AML-193 (cell line): ENCODE measurements at places on chromosomes 2 and 18.
A peak's percentile ranks its signal among the peaks of the same experiment; 100 is the strongest.

DNA sequence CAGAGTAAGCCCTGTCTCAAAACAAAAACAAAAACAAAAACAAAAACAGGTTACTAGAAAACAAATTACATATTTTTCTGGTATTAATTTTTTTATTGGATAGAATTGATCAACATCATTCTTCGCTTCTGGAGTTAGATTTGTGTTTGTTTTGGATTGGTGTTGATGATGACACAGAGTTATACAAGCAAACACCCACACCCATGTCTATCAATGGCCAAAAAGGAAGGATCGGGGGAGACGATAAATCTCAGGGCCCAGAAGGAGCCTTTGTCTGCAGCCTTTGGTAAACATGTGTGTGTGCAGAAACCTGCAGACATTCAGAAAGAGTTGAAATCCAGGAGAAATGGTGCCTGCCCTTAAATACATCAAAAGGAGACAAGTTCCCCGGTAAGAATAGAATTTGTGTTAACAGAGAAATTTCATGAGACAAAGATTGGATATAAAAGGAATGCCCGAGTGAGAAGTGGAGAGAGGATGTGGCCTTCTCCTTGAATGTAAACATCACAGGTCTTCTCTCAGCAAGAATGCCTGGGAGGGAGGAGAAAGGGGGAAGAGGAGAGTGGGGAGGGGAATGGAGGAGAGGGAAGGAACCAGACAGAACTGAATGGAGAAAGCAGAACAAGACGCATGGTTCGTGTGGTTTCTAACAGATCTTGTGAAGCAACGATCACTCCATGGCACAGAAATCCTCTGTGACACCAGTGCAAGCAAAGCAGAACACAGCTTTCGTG, 40.4 kb upstream of the TMEM178A start:
- DNase-seq: peak; percentile 82

GRCh38 chr2:126661702-126662500, 5.9 kb downstream of the GYPC start:
- no peak for DNase-seq

DNA sequence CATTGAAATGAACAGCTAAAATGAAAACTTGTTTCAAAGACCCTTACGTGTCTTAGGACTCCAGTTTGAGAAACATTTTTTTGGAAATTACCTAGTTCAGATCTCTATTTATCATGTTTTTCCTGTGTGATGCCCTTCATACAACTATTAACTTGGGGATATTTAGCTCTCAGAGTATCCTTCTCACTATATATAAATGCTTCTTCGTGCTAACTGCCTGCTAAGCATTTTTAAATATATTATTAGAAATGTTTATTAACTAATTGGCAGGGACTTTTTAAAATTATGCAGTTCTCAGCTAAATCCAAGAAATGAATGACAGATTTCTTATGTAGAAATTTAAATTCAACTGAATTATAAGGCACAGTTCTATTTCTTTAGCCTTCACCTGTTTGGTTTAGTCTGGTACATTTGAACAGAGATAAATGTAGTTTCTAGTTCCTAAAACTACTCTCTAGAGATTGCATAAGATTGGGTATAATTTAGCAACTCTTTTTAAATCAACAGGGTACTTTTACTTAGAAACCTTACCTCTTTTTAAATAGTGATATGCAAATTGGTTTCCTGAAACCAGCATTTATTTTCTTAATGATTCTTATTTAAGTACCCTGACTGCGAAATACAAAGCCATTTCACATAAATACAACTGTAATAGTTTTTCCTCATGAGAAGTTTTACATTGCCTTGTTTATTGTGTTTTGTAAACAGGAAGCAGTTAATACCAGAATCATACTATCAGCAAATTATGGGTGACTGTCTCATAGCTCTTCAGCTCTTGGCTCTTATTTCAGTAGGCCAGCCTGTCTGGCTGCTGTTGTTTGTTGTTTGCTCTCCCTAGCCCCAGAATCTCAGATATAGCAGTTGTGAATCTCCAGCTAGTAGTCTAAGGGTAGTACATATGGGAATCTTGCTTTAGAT, 140.7 kb downstream of the PTRHD1 start:
- DNase-seq: peak; percentile 57

DNA sequence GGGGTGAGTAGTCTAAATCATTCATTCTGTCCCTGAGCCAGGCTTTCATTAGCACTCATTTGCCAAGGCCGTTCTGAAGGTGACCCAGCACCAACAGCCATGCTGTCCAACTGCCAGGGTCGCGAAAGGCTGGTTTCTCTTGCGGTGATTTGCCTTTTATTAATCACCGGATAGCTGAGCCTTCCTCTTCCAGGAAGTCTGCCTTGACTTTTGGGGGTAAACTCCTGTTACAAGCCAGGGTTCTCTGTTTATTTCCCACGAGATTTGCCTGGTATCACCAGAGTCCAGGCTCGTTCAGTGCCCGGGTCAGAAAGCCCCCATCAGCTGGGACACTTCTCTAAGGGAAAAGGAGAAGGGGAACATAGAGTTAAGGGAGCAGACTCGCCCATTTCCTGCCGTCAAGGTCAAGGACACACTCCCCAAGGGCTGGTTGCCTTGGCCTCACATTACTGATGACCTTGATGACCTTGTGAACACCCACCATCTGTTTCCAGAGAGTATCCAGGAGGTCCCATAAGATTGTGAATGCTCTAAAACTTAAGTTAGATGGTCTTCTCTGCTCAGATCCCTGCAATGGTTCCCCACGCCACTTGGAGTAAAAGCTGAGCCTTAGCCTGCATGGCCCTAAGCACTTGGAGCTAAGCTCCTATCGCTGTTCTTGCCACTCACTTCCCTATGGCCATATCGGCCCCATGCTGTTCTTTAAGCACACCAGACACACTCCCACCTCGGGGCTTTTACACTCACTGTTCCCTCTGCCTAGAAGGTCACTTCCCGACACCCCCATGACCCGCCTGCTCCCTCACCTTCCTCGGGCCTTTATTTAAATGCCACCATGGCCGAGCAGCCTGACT, 118.0 kb upstream of the STPG4 start:
- no peak for DNase-seq

DNA sequence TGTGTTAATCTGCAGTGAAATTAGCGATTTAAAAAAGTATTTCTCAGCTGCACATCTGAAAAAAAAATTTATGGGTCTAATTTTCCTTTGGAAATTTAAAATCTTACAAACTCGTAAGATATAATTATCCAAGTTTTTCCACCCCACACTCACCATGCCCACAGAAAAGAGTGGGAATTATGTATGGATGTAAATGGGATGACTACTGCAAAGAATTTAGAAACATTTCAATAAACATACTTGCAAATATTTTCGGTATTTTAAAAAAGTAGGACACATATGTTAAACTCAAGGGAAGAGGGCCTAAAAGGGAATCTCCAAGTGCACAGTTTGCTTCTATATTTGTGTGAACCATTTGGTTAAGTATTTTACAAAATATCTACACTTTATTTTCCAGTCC, 1039.9 kb upstream of the POU3F3 start:
- DNase-seq: no peak

DNA sequence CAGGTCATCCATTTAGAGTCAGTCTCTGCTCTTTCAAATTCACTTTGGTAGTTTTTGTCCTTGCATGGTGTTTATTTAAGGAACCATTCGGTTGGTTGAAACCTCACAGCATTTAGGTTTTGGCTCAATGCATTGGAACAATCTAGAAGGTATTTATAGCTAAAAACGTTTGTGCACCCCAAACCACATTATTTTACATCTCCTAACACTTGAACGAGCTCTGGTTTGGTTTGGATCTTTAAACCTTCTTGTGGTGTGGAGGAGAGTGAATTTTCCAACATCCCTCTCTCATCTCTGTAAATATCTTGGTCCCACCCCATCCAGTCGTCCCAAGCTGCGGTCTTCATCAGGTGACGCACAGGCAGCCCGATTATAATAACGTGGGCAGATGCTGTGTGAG, 287.9 kb downstream of the LPIN1 start:
- DNase-seq: no peak

GRCh38 chr18:53380063-53380639, 844.3 kb downstream of the MBD2 start:
- DNase-seq: peak; percentile 33

- no peak for DNase-seq
Observed at GRCh38 chr18:67514901-67515540, 1.5 kb downstream of the DSEL start.

- DNase-seq: no peak
Observed at GRCh38 chr2:121635371-121635770, 13.9 kb downstream of the CLASP1 start.

GRCh38 chr2:172278667-172279066, 148.7 kb upstream of the ITGA6 start:
- no peak for DNase-seq

DNA sequence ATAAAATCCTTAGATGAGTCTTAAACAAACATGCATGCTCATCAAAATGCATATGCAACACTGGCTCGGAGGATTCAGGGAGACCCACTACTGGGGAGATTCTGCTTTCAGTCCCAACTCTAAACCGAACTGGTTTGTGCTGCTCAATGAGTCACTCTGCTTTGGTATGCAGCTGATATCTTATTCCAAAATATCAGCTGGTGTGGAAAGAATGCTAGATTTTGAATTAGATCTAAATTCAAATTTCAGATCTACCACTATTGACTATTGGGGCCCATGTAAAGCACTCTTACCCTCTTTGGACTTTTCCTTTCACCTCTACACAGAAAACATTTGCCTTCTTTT, 39.2 kb upstream of the TTN start:
- no peak for DNase-seq

GRCh38 chr2:222915092-222915957, 54.5 kb downstream of the ACSL3 start:
- DNase-seq: no peak

DNA sequence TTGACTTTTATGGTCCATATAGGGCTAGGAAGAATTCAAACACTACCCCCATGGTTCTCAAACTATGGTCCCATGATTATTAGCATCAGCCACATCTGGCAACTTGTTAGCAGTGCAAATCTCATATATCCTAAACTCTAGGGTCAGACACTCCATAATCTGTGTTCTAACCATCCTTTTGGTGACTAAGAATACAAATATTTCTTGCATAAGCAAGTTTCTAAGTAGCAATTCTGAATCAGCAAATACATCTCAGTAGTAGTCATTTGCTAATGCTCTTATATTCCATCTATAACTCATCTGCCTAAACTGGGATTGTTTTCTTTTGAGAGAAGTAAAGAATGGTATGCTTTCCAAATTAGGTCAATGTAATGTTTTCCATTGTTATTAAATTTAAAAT, 447.3 kb downstream of the TMX3 start:
- DNase-seq: no peak

DNA sequence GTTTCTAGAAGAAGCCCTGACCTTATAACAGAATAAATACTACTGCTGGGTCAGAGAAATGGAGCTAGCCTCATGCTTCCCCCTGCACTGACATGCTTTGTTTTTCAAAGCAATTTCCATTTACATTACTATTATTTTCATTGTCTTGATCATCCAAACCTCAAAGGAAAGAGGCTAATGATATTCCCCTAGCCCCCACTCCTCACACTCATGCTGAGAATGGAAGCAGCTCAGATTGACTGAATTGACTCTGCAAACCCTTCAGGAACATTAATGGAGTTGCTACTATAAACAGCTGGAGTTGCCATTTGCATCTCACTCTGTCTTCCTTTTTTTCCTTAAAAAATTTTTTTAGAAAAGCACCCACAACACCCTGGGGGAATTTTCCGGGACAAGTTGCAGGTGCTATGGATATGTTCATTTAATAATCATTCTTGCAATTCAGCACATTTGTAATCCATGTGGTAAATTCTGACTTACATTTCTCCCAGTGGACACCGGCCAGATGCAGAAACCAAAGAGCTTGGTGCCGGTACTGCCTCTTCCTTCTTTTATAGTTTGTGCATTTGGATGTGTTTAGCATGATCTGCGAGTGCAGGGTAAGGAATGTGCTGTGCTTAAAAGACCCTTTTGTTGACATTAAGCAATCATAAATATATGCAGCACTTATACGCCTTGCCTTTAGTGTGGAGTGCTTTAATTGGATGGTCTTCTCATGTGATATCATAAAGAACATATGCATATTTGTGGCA, 103.3 kb upstream of the OSR1 start:
- no peak for DNase-seq

- DNase-seq: no peak
Observed at GRCh38 chr18:57269756-57270155, 82.6 kb upstream of the ST8SIA3 start.

- DNase-seq: no peak
Observed at GRCh38 chr2:67565761-67566160, 168.6 kb downstream of the ETAA1 start.

- no peak for DNase-seq
Observed at GRCh38 chr2:67135208-67135607, 261.9 kb upstream of the ETAA1 start.

DNA sequence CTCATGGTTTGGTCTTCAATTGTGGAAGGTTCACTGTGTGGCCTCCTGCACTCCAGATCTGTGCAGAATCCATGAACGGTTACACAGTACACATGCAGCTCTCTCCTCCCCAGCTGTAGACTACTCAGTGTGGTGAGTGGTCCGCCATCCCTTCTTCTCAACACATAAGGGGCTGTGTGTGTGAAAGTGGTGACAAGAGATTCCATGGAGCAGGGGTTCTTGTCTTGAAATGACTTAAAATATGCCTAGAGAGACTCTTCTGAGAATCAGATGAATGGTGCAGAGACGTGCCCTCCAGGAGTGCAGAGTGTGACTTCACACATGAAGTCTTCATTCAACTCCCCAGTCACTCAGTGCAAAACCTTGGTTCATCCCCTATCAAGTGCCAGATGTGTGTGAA, 151.0 kb upstream of the COPS8 start:
- DNase-seq: no peak

- DNase-seq: no peak
Observed at GRCh38 chr2:106147665-106148064, 46.4 kb downstream of the UXS1 start.

DNA sequence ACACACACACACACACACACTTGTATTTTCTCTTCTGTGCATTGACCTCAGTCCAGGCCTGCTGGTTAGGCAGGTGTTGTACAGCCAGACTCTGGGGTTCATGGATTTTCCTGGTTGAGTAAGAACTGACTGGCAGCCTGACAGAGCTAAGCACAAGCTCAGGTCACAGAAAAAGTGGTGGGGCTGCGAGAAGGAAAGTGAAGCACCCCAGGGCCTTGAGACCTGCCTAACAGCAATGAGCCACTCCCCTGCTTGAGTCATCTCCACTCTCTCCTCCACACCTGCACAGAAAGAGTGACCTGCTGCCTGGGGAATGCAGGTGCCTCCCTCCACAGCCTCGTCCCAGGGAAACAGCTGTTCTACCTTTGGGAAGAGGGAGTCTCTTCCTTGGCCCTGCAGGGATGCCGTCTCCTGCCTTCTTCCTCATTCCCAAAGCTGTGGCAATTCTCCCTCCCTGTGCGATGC, 91.4 kb upstream of the LGALSL start:
- no peak for DNase-seq

DNA sequence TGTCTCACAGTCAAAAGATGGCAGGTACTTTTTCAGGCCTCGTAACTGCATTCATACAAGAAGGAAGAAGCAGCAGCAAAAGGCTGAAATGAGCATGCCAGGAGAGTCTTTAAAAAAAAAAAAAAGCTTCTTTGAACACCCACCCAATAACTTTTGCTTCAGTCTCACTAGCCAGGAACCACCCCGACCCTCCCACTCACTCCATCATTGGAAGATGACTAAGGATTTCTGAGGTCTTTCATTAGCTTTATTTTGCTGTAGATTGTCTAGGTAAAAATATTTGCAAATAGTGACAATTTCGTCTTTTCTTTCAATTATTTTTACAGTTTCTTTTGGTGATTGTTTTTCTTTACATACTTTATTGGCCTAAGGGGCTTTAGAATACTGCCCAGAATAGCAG, 37.9 kb downstream of the RBBP8 start:
- DNase-seq: no peak

GRCh38 chr18:2572892-2573291, 1.5 kb downstream of the NDC80 start:
- no peak for DNase-seq
